ENCODE measurements at places on chromosomes 11 and 22.

- no peak for DNase-seq
- no peaks in the 10 kb centered on the region for H3K36me3 ChIP-seq
- H3K4me3 ChIP-seq, result no peak overlapping the region
- no peaks in the 10 kb centered on the region for H3K4me1 ChIP-seq
- H3K27ac ChIP-seq, result no peak overlapping the region
Measured at GRCh38 chr11:100789500-100789899, 102.4 kb downstream of the ARHGAP42 start.

GRCh38 chr22:35521358-35522224 lies 19.0 kb upstream of the RASD2 start:
- H3K36me3 ChIP-seq, result no peaks in the 10 kb centered on the region
- no peak overlapping the region for H3K4me3 ChIP-seq
- no peaks in the 10 kb centered on the region for H3K4me1 ChIP-seq

DNA sequence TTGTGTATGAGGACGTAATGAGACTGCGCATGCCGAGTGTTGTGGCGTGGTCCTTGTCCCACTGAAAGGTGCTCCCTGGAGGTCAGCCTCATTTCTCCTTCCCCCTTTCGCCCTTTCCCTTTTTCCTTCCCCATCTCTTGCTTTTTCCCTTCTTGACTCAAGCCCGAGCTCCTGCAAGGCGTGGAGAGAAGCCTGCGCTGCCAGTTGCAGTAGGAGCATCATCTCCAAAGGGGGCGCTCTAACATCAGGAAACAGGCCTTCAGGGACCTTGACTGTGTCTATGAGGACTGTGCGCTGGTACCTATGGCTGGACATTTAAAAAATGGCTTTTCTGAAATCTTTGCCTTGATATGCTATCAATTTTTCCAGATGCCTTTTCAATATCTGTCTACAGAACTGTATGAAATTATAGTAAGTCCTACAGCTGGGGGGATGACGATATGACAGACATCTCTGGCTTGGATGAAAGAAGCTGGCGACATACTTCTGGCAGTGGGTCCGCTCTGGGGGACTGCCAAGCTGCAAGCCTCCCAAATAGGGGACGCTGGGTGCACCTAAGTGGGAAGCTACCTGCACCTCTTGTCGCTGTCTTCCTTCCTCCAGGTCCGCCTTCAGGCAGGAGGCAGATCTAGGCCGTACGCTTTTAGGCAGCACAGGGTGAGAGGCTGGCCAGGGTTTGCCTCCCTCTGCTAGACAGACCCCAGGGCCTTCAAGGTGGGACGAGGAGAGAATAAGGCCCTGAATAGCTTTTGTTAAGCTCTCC lies 96.5 kb downstream of the NXPE2 start:
- H3K36me3 ChIP-seq, result no peaks in the 10 kb centered on the region
- no peak for DNase-seq
- H3K27ac ChIP-seq, result no peak overlapping the region
- H3K4me3 ChIP-seq, result no peak overlapping the region
- no peaks in the 10 kb centered on the region for H3K27me3 ChIP-seq
- no peaks in the 10 kb centered on the region for H3K4me1 ChIP-seq

DNA sequence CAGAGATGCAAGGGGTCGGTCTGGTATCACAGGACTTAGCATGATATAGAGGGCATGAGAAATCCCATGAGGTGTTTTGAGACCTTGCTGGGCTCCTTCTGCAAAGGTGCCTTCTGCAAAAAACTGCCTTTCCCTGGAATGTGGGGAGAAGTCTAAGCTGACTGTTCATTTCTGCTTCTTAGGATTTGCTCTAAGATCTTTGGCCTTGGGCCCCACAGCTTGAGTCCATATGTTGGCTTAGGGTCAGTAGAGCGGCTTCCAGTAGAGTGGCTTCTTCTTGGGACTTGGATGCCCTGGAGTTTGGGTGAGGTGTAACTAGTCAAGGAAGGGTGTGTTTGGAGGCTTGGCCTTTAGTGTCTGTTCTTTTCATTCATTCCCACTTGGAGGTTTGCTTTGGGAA lies 37.0 kb downstream of the AMPD3 start:
- H3K27ac ChIP-seq, result no peak overlapping the region
- peaks cover 37% of the 10 kb centered on the region for H3K36me3 ChIP-seq
- H3K4me3 ChIP-seq, result no peak overlapping the region

DNA sequence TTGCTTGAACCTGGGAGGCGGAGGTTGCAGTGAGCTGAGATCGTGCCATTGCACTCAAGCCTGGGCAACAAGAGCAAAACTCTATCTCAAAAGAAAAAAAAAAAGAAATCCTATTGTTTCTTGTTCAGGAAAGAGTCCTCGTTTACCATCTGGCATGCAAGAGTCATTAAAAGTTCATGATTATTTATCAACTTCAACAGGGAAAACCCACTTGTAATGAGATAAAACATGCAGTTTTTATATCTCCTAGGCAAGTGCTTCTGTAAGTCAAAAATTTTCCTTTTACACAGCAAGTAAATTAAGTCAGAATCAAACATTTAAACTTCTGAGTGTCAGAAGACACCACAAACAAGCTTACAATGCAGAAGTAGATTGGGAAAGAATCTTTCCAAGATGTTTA lies 94.7 kb upstream of the CLPB start:
- H3K4me1 ChIP-seq, result peaks cover 1% of the 10 kb centered on the region
- peaks cover 28% of the 10 kb centered on the region for H3K27me3 ChIP-seq
- DNase-seq, result no peak
- no peaks in the 10 kb centered on the region for H3K36me3 ChIP-seq
- H3K27ac ChIP-seq, result no peak overlapping the region
- H3K4me3 ChIP-seq, result no peak overlapping the region

- H3K36me3 ChIP-seq, result no peaks in the 10 kb centered on the region
- H3K4me1 ChIP-seq, result no peaks in the 10 kb centered on the region
- no peak overlapping the region for H3K27ac ChIP-seq
Measured at GRCh38 chr11:116344601-116345000, 428.2 kb downstream of the BUD13 start.

DNA sequence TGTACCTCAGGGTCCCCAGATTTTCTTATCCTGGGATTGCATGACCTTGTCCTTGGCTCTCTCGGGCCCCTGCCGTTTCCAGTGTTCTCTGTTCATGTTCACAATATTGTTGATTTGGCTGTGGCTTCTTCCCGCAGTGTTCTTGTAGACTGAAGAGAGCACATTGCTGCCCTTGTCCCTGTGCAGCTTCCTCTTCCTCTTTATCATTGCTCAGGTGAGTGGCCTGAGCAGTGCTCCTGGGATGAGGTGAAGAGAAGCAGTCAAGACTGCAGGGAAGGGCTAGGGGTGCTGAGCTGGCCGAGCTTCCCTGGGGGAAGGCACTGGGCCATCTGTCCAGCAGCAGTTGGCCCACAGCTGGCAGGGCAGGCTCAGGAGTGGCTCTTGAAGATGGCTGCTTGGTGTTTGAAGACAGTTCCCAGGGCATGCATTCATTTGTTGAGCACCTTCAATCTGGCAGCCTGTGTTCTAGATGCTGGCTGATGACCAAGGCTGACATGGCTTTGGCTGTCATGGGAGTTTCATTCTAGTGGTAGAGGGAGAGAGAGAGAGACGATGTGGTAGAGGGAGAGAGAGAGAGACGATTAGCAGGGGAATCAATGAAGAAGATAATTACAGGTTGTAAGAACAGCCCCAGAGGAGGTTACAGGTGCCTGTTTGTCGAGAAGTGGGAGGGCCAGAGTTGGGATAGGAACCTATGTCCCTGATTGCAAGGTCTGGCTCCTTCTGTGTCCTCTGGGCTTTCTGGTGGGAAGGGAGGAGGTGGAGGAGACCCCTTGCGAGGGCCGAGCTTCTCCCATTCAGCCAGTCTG lies 17.4 kb downstream of the BMAL1 start:
- H3K36me3 ChIP-seq, result peaks cover 21% of the 10 kb centered on the region
- H3K27me3 ChIP-seq, result no peaks in the 10 kb centered on the region
- no peak overlapping the region for H3K4me3 ChIP-seq
- H3K4me1 ChIP-seq, result peaks cover 86% of the 10 kb centered on the region

- DNase-seq, result no peak
- no peaks in the 10 kb centered on the region for H3K27me3 ChIP-seq
- peaks cover 2% of the 10 kb centered on the region for H3K36me3 ChIP-seq
- H3K4me3 ChIP-seq, result no peak overlapping the region
Measured at GRCh38 chr11:71933141-71933933, 4.5 kb downstream of the RNF121 start.

GRCh38 chr11:70399681-70400112 lies 1.4 kb downstream of the CTTN start:
- H3K36me3 ChIP-seq, result no peaks in the 10 kb centered on the region
- peaks cover 27% of the 10 kb centered on the region for H3K4me1 ChIP-seq
- no peak for DNase-seq
- no peak overlapping the region for H3K4me3 ChIP-seq
- H3K27ac ChIP-seq, result no peak overlapping the region

- H3K4me3 ChIP-seq, result no peak overlapping the region
- H3K4me1 ChIP-seq, result peaks cover 20% of the 10 kb centered on the region
- H3K27me3 ChIP-seq, result no peaks in the 10 kb centered on the region
- H3K27ac ChIP-seq, result peak overlapping the region; percentile 3
- H3K36me3 ChIP-seq, result peaks cover 55% of the 10 kb centered on the region
Measured at GRCh38 chr11:18282626-18283025, 16.6 kb downstream of the SAA1 start.

DNA sequence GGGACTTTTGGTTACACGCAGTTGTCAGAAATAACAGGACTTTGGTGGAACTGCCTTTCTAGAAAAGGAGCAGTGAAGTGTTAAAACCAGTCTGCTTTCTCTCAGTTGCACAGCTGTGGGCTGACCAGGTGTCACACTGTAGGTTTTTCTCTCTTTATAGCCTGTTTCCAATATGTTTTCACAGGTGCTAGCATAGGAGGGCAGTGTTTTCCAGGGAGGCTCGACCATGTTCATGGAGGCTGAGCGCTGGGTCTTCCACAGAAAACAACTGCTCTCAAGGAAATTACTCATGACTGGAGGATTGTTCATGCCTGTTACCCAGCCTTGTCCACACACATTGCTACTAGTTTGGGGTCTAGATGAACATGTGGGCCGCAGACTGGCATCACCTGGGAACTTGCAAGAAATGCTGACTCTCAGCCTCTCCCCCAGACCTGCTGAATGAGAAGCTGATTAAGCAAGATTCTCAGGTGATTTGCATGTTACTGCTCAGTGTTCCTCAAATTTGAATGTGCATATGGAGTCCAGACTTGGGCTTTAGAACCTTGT lies 157.7 kb downstream of the MAML2 start:
- H3K27me3 ChIP-seq, result no peaks in the 10 kb centered on the region
- H3K27ac ChIP-seq, result no peak overlapping the region
- peaks cover 8% of the 10 kb centered on the region for H3K36me3 ChIP-seq

GRCh38 chr11:120883404-120884080 lies 140.4 kb upstream of the TBCEL start:
- no peaks in the 10 kb centered on the region for H3K4me1 ChIP-seq
- no peaks in the 10 kb centered on the region for H3K36me3 ChIP-seq
- DNase-seq, result no peak
- H3K27ac ChIP-seq, result no peak overlapping the region

DNA sequence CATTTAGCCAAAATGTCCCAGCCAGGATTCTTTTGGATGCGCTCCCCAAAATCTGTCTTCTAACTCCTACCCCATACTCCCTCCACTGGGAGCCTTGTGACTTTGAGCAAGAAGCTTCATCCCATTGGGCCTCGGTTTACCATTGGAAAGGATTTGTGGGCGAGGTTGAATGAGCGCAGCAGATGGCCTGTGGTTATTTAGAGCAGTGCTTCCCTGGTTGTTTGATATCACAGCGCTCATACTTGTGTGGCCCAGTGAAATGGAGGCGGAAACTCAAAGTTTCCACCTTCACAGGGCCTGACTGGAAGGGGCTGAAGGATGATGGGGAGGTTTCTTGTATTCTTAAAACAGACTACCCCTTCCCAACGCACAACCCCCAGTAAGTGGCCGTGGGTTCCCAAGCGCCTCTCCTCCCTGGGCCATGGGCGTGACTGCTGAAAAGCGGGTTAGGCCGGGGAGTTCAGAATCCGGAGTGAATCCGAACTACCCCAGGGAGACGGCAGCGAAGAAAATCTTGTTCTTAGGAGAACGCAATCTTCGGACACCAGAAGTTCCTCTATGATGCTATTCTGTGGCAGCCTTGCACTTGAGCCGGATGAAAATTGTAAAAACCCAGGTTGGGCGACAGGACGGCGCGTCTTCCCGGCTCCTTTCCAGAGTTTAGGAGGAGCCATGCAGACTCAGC lies 1.2 kb upstream of the ATF4 start:
- H3K36me3 ChIP-seq, result peaks cover 68% of the 10 kb centered on the region
- DNase-seq, result peak; percentile 44
- H3K27ac ChIP-seq, result peak overlapping the region; percentile 98
- no peaks in the 10 kb centered on the region for H3K27me3 ChIP-seq

DNA sequence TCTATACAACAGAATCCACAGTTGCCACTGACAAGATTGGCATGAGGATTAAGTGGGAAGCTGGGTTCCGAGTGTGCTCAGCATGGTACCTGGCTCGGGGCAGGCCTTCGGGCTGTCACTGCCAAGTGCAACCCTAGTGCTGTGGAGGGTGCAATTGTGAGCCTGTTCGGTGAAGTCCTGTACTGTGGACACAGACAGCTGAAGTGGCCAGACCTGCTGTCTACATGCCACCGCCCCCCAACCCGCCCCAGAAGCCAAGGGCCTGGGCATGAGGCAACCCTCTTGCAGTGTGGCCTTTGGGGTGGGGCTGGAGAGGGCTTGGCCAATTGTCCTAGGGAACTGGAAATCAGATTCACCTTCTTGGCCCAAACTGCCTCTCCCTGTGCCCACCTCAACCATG lies 15.6 kb upstream of the SHISAL1 start:
- H3K4me1 ChIP-seq, result peaks cover 36% of the 10 kb centered on the region
- H3K4me3 ChIP-seq, result no peak overlapping the region
- H3K27ac ChIP-seq, result no peak overlapping the region
- DNase-seq, result no peak

Data from activated CD8-positive, alpha-beta T cell treated with anti-CD3 and anti-CD28 coated beads, Interleukin-2, amount 10 ng/mL, durations not matched to agents 7 days and 5 days (primary cell).